Occipital lobe (tissue), 3 donors: ENCODE measurements at places on chromosomes 5 and 9. TPM values are rescaled to one million over a fixed set of nuclear protein-coding genes. Genes with fewer than 3 reads are reported as not detected.

Gene C5orf47
- total RNA-seq = 0.16 TPM

Gene SUSD3
- total RNA-seq = 1.6 TPM

Gene AHRR
- total RNA-seq = 1.4 TPM

Gene SCGB3A1
- not detected for total RNA-seq

Gene PCDHA1
- total RNA-seq = 6.6 TPM

Gene SEC24A
- total RNA-seq = 22.9 TPM

Gene DPH7
- total RNA-seq = 26.5 TPM

Gene IL3
- not detected for total RNA-seq

Gene LTC4S
- total RNA-seq = 1.7 TPM

Gene IFNA5
- not detected for total RNA-seq

Gene FRMD3
- 68.8 TPM for total RNA-seq

Gene TMEM252
- total RNA-seq = not detected

Gene MTMR12
- total RNA-seq = 23.2 TPM

Gene TAF1L
- total RNA-seq = 0.78 TPM

Gene RLN1
- 0.62 TPM for total RNA-seq

Gene ACTBL2
- total RNA-seq = not detected

Gene TMEM245
- total RNA-seq = 85.0 TPM

Gene RANBP17
- 212 TPM for total RNA-seq

Gene ASS1
- total RNA-seq = 9.8 TPM

Gene NRG2
- 4.1 TPM for total RNA-seq

Gene ARID3C
- total RNA-seq = not detected

Gene ZNF608
- 95.6 TPM for total RNA-seq

Gene SELENOP
- total RNA-seq = 53.7 TPM

Gene FIBCD1
- 1.4 TPM for total RNA-seq

Gene PBX3
- 14.3 TPM for total RNA-seq

Gene TNFSF8
- total RNA-seq = 1.1 TPM

Gene NANS
- 20.9 TPM for total RNA-seq

Gene LCP2
- total RNA-seq = 1.4 TPM

Gene PDLIM7
- 7.8 TPM for total RNA-seq

Gene NR2F1
- total RNA-seq = 121 TPM

Gene TPRN
- total RNA-seq = 4.7 TPM

Gene COL15A1
- 12.5 TPM for total RNA-seq
